ENCODE measurements at places on chromosomes 4 and X. TPM values are rescaled to one million over a fixed set of nuclear protein-coding genes. Genes with fewer than 3 reads are reported as not detected.

DKK2 gene
- total RNA-seq: not detected

SRD5A3 gene
- 19.7 TPM for total RNA-seq

PCDH7 gene
- total RNA-seq: not detected

DGKK gene
- total RNA-seq: not detected

NLRP2B gene
- not detected for total RNA-seq

GPR50 gene
- not detected for total RNA-seq

ARHGEF6 gene
- 54.1 TPM for total RNA-seq

GC gene
- total RNA-seq: not detected

CLGN gene
- total RNA-seq: not detected

ANOS1 gene
- not detected for total RNA-seq

CCNB3 gene
- 0.14 TPM for total RNA-seq

All from activated CD4-positive, alpha-beta memory T cell treated with anti-CD3 and anti-CD28 coated beads for 36 hours (primary cell).